Activated CD4-positive, alpha-beta memory T cell treated with anti-CD3 and anti-CD28 coated beads for 36 hours (primary cell): ENCODE measurements at places on chromosomes 16 and 17. TPM values are rescaled to one million over a fixed set of nuclear protein-coding genes. Genes with fewer than 3 reads are reported as not detected.
A peak's percentile ranks its signal among the peaks of the same experiment; 100 is the strongest.

AIPL1 gene
- not detected for total RNA-seq

FADS6 gene
- not detected for total RNA-seq

DDX19B gene
- total RNA-seq = 36.6 TPM

TERB1 gene
- total RNA-seq = not detected

C17orf100 gene
- 1.5 TPM for total RNA-seq

GRCh38 chr17:57463103-57463885 is 207.0 kb downstream of the MSI2 start:
- DNase-seq = peak; percentile 95

GRCh38 chr17:46099865-46100264 is 93.4 kb downstream of the KANSL1 start:
- no peak for DNase-seq

DNA sequence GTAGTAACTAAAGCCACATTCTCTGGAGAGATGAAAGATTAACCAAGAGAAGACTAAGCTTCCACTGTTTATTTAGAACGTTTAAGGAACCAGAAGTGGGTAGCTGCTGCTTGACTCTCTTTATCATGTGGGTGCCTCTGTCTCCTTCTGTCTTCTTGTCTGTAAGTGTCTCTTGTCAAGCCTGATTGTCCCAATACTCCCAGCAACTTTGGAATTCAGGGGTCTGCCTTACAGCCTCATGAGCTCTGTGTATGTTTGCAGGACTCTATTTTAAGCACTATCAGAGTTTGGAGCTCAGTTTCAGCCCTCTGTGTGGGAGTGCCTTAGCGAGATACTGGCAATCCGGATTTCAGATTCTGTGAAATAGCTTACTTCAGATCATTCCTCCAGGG is 29.3 kb upstream of the SPACA3 start:
- DNase-seq = no peak

DNA sequence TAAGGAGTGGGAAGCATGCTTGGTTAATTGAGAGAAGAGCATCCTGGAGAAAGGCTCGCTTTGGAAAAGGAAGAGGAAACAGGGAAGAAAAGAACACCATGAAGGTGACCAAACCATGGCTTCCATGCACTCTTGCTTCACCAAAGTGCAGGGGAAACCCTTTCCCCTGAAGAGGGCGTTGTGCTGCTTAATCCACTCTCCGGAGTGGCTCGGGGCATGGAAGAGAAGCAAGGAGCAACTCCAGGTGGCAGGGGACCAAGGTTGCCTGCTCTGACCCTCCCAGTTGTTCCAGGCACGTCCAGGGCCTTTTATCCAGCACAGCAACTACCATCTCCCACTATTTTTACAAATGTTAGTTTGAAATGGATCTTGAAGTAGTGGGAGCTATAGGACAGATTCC is 108.1 kb downstream of the STX8 start:
- DNase-seq = no peak

DNA sequence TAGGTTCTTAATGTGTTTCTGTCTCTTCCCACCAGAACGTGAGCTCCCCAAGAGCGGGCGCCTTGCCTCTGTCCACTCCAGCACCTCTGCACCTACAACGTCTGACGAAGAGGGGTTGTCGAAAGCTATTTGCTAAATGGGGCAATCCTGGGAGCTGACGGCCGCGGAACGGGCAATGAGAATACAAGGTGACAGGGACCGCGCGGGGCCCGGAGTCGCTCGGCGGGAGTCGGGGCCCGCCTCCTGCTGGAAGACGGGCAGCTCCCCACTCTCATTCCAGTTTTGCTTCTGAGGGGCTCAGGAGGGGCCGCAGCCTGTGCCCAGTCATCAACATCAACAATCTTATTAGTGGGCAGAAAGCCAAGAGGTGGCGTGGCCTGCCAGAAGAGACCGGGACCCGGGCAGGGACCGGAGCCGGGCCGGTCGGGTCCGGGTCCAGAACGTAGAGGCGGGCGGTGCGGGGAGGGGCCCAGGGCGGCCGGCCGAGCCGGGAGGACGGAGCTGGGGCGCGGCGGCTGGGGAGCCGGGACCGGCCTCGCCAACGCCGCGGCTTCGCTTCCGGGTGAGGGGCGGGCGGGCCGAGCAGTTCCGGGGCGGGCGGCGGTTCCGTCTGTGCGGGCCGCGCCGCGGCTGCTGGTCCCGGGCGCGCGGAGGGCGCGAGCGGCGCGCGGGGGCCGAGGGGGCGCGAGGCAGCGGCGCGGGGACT is at the start of gene MOSMO:
MOSMO (plus strand) TSS at position 603 of the 706 bp plus-strand sequence. CDS start 191 bp downstream, outside the sequence.
- peak; percentile 74 for DNase-seq

DNA sequence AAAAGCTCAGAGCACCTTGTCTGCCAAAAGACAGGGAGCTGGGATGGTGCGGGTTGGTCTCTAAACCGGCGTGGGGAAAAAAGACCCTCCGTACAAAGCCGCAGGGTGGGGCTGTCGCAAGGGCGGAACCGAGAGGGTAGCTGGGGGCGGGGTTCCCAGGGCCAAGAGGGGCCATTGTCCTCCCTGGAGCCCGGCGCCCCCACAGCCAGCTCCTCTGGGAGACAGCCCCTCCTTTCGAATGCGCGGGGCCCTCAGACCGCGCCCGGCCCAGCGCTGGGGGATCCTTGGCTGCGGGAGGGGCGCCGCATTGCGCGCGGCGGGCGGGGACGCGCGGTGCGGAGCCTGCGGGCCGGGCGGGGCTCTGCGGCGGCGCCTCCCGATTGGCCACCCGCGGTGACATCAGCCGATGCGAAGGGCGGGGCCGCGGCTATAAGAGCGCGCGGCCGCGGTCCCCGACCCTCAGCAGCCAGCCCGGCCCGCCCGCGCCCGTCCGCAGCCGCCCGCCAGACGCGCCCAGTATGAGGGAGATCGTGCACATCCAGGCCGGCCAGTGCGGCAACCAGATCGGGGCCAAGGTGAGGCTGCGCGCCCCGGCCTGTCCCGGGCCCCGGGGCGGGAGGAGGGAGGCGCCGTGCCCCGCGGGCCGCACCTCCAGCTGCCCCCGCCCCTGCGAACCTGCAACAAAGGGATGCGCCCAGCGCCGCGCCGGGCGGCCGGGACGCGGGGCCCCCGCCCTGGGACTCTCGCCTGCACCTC is at the start of gene TUBB3:
TUBB3 (plus strand) TSS at position 459 of the 756 bp plus-strand sequence; CDS start at position 519, 60 bp downstream.
- DNase-seq = peak; percentile 55

GRCh38 chr16:56852401-56852730 is 12.6 kb upstream of the SLC12A3 start:
- DNase-seq = no peak

- DNase-seq = no peak
Measured at GRCh38 chr17:65518256-65518655, 43.2 kb downstream of the AXIN2 start.

GRCh38 chr17:80277751-80278671 is 17.4 kb downstream of the RNF213 start:
- DNase-seq = no peak

DNA sequence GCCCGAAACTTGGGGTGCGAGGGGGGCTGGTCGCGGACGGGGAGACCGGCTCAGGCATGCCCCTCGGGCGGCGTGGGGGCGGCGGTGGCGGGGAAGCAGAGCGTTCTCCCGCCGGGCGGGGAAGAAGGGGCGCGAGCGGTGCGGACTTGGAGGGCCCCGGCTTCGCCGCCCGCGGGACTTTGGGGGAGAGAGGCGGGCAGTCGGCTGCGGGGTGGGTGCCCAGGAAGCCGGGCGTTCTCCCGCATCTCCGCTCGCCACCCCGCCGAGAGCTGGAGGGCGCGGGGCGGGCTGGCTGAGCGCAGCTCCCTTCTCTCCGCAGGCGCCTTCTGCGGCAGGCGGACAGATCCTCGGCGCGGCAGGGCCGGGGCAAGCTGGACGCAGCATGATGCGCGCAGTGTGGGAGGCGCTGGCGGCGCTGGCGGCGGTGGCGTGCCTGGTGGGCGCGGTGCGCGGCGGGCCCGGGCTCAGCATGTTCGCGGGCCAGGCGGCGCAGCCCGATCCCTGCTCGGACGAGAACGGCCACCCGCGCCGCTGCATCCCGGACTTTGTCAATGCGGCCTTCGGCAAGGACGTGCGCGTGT is 772 bp downstream of the NTN1 start:
- DNase-seq = no peak
